ENCODE measurements at places on chromosomes 3 and 15.
A peak's percentile ranks its signal among the peaks of the same experiment; 100 is the strongest.

DNA sequence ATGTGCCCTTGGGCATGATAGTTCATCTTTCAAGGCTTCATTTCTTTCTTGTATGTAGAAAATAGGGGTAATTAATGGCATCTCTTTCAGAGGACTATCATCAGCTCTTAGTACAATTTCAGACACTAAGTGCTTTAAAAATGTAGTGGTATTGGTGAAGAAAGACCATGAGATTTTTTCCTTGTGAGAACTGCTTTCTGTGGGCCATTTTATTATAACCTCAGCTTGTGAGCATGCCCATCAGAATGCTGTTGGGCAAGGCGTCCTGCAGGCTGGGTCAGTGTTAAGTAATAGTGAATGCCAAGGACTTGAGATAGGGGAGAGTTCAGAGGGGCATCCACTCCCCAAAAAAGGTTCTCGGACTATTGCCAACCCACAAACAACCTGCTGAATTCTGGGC lies 187.9 kb downstream of the GHSR start:
- DNase-seq = no peak

DNA sequence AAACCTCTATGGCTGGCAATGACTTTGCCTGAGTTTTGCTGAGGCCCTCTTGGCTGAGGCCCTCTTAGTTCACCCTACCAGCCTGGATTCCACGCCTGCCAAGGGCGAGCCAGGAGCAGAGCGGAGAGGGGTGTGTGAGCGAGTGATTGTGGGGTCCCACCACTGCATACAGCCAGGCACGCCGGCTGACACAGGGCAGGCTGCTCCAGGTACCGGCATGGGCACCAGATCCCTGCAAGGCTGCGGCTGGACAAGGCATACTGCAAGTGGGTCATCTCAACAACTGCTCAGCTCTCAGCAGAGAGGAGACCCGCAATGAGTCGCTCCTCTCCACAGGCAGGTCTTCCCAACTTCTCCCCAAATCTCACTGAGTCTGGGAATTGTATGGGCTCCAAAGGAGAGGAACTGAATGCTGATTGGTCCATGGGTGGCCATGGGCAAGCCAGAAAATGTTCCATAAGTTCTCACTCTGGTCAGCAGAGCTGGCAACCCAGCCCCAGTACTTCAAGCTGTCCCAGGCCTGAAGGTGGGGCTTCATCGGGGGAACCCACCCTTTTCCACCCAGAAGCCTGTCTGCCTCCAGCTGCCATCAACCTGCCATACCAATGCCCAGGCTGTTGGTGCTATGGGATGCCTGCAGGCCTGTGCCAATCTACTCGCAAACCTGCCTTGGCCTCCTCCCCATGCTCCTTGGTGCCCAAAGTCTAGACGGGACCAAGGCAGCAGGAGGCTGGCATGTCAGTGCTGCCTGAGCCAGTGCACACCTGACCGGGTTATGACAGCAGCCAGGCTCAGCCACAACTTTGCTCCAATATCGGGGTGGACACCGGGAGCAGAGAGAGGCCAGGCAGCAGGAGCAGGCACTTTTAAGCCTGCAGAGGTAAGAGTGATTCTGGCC lies 1273.6 kb upstream of the GBE1 start:
- DNase-seq = peak; percentile 10

DNA sequence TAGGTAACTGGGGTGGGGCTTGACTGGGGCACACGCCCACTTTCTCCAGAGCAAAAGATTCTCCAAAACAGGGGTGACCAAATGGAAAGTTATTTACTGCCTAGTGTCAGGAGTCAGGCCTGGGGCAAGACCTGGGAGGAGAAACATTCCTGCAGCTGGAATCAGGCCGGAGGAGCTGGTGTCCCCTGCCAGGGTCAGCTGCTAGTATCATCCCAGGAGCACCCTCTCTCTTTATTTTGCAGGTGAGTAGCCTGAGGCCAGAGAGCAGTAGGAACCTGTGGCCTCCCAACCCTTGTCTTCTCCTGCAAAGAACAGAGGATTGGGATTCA lies 32.9 kb downstream of the DNAJB8 start:
- no peak for DNase-seq

GRCh38 chr3:105798381-105798934 lies 70.4 kb downstream of the CBLB start:
- DNase-seq = no peak

DNA sequence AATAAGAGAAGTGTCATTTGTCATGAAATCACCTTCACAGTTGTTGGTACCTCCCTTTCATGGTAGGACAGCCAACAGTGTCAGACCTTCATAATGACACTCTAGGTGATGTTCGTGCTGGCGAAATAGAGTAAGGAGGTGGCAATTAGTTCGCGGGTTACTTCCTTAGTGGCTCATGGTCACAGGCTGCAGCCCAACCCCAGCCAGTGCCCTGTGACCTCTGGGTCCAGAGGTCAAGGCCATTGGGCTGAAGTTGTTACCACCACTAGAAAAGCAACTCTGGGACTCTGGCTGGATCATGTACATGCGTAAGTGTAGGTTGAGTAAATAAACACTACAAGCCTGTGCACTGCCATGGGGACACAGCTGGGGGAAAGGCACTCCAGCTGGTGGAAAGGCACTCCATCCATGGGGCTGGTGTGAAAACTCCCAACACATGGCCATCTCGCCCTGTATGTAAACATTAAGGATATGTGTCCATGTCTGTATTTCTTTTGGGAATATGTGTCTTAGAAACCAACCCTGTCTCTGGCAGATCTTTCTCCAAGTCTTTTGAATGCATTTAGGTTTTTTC lies 106.7 kb downstream of the RYK start:
- no peak for DNase-seq

- DNase-seq = no peak
These were observed 20.1 kb downstream of the ZBTB38 start for GRCh38 chr3:141388395-141388794.

DNA sequence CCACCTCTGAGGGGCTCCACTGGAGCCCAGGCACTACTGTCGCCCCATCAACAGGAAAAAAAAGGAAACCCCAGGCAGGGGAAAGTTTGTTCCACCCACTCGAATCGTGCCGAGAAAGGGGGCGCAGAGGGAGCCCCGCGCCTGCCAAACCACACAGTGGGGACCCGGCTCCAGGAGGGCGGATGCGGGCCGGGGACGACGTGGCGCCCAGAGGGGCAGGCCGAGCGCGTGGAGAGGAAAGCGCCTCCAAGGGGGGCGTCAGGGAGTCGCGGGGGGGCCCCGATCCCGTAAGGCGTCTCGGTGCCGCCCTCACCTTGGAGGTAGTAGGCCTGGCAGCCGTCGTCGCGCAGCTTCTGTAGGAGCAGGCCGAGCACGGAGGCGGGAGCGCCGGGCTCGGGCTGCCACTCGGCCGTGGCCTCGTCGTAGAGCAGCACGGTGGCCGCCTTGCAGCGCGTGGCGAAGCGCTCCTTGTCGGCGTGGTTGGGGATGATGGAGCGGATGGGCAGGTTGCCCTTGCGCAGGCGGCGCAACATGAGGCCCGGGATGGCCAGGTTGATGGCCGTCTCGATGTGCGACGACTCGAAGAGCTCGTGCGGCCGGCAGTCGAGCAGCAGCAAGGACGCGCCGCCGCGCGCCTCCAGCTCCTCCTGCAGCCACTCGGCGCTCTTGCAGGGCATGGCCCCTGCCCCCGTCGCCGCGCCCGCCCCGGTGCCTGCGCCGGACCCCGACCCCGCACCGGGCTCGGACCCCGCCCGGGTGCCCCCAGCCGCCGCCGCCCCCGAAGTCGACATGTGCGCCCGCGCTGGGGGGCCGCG lies 627 bp downstream of the DUSP7 start:
- DNase-seq = peak; percentile 67

DNA sequence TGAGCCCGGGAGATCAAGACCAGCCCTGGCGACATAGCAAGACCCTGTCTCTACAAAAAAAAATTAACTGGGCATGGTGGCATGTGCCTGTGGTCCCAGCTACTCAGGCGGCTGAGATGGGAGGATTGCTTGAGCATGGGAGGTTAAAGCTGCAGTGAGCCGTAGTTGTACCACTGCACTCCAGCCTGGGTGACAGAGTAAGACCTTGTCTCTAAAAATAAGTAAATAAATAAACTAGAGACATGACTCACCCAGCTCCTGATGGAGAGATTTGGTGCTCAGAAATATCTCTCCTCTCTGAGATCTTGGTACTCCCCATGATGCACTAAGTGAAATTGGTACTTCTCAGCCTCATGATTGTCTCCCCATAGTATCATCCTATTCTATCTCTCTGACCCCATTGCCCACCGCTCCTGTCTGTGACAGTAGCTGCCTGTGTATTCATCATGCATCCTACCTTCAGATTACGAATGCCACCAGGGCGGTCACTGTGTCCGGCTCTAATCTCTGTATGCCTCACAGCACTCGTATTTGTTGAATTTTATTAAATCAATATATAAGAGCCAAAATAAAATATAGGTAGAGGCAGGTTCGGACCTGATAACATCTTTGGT lies 50.9 kb downstream of the ABHD2 start:
- no peak for DNase-seq

GRCh38 chr15:44035781-44036699 lies 159.0 kb downstream of the FRMD5 start:
- no peak for DNase-seq

GRCh38 chr15:68232449-68232848 lies 2.9 kb upstream of the CLN6 start:
- DNase-seq = peak; percentile 1

DNA sequence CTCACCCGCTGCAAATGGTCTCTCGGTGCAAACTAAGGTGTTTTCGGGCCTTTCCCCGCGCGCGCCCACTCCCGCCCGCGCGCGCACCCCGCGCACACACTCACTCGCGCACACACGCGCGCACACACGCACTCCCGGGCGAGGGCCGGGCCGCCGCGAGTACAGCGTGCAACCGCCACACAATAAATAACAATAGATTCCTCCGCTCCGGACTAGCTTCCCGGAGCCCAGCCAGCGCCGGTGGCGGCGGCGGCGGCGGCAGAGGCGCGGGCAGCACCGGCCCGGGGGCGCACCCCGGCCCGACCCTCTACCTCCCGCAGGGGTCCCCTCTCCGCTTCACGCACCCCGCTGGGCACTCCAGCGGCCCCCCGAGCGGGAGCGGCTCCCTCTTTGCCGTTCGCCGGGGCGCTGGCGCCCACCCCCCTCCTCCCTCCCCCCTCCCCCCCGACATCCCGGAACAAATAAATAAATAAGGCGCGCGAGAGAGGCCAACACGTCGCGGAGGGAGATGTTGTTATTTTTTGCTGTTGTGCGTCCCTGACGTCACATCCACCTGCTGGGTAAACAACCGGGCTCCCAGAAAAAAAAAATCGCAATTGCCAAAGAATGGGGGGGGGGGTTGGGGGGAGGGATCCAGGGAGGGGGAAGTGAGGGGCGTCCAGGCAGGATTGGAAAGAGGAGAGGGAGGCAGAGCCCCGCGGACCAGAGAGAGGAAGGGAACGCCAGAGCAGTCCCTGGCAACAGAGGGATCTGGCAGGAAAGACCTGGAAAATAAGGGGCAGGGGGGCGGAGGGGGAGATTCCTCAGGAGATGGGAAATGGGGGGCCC lies at the start of gene FOXP1:
FOXP1 (minus strand) TSS at position 163 of the 828 bp plus-strand sequence. CDS start 385,347 bp downstream, outside the sequence.
- peak; percentile 76 for DNase-seq

GRCh38 chr3:143658861-143659260 lies 189.4 kb downstream of the SLC9A9 start:
- DNase-seq = no peak

DNA sequence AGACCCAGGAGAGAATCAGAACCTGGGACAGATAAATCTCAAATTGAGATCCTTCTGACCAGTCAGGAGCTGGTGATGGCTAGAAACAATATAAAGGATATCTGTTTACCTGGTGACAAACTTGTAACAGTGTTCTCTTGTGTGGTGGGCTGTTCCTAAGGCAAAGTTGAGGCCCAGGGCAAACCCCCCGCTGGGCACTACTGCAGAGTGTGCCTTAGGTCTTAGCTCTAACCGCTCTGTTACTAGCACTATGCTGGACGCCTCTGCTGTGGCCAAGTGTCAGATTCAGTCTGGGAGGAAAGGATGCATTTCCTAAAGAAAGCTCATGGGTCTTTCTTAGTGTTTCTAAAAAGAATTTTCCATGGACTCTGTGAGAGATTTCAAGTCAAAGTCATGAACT lies 146.5 kb upstream of the MEIS2 start:
- DNase-seq = no peak

DNA sequence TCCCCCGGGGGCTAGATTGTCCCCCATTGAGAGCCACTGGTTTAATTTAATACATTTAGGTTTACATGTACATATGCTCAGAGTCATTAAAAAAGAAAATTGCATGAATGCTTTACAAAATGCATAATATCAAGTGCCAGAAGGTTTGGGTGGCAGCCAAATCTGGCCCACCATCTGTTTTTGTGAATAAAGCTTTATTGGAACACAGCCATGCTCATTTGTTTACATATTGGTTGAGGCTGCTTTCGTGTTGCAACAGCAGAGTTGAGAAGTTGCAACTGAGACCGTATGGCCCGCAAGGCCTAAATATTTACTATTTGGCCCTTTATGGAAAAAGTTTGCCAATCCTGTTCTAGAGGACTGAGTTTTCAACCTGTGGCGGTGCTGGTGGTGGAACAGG lies 32.1 kb upstream of the RGMA start:
- no peak for DNase-seq

GRCh38 chr3:71560665-71561064 lies 22.9 kb downstream of the FOXP1 start:
- DNase-seq = no peak

- no peak for DNase-seq
These were observed 48.5 kb upstream of the CHST2 start for GRCh38 chr3:143070977-143071551.

DNA sequence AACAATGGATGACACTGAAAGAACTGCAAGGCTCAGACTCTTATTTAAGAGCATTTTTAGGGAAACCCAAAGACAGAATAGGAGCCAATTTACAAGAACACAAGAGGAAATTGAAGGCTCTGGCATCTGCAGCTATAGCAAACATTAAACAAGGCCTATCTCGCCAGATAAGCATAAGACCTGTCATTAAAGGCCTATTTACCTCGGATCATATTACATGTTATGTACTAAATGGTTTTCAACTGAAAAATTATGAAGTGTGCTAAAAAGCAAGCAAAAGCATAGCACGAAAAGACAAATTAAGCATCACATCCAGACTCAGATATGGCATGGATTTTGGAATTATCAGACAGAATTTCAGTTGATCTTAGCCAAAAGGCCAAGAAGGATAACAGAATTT lies 617.1 kb downstream of the SQOR start:
- no peak for DNase-seq

GRCh38 chr15:37061996-37062395 lies 38.4 kb downstream of the MEIS2 start:
- no peak for DNase-seq

- DNase-seq = no peak
These were observed 98.0 kb upstream of the FAM174B start for GRCh38 chr15:92753591-92753990.

Data from activated T-cell treated with anti-CD3 and anti-CD28 coated beads, Interleukin-2, amount 50 U/mL, for 1 hour (primary cell).